Motor neuron (in vitro differentiated cells): ENCODE measurements at places on chromosomes 5 and 9. TPM values are rescaled to one million over a fixed set of nuclear protein-coding genes. Genes with fewer than 3 reads are reported as not detected.

TRAPPC13 gene
- total RNA-seq = 23.4 and 23.5 TPM in 2 replicates

FLT4 gene
- total RNA-seq = 0.22 and 0.61 TPM in 2 replicates

GALT gene
- total RNA-seq = 28.9 and 46.6 TPM in 2 replicates

C7 gene
- total RNA-seq = 0.26 TPM in 1 of 2 replicates, not detected in the other

PCDHA6 gene
- 2.9 and 3.6 TPM in 2 replicates for total RNA-seq

MORN5 gene
- total RNA-seq = 0.54 TPM in 1 of 2 replicates, not detected in the other

TAF11L2 gene
- not detected in 2 replicates for total RNA-seq

LCN1 gene
- not detected in 2 replicates for total RNA-seq

NEURL1B gene
- 0.77 and 0.94 TPM in 2 replicates for total RNA-seq

OR13D1 gene
- total RNA-seq = 0.29 TPM in 1 of 2 replicates, not detected in the other

CSNK1G3 gene
- 53.3 and 56.9 TPM in 2 replicates for total RNA-seq

SLC6A7 gene
- total RNA-seq = 0.11 and 0.38 TPM in 2 replicates

BSPRY gene
- 0.15 and 0.43 TPM in 2 replicates for total RNA-seq

ALDOB gene
- total RNA-seq = not detected in 2 replicates

SPAG8 gene
- 2.0 and 4.5 TPM in 2 replicates for total RNA-seq

GABRA6 gene
- 0.49 and 0.63 TPM in 2 replicates for total RNA-seq

PCDHGC4 gene
- total RNA-seq = 0.99 and 1.7 TPM in 2 replicates

SIT1 gene
- total RNA-seq = 0.41 and 0.46 TPM in 2 replicates

KCNN2 gene
- 1.4 and 2.2 TPM in 2 replicates for total RNA-seq

FBN2 gene
- 35.1 and 35.2 TPM in 2 replicates for total RNA-seq

SLC6A3 gene
- total RNA-seq = 0.53 and 1.7 TPM in 2 replicates

ENHO gene
- total RNA-seq = 4.6 and 6.8 TPM in 2 replicates

ENTPD2 gene
- 0.45 and 0.70 TPM in 2 replicates for total RNA-seq

KCTD16 gene
- total RNA-seq = 0.55 and 0.75 TPM in 2 replicates

ACTBL2 gene
- total RNA-seq = 0.17 TPM in 1 of 2 replicates, not detected in the other

BTNL3 gene
- total RNA-seq = not detected in 2 replicates

MEGF9 gene
- total RNA-seq = 40.0 and 43.7 TPM in 2 replicates

CSF2 gene
- not detected in 2 replicates for total RNA-seq

ATOSB gene
- 23.8 and 25.5 TPM in 2 replicates for total RNA-seq

GAS1 gene
- 2.2 and 2.9 TPM in 2 replicates for total RNA-seq

MSX2 gene
- 0.24 and 0.29 TPM in 2 replicates for total RNA-seq

FOXD4L4 gene
- 0.70 and 0.81 TPM in 2 replicates for total RNA-seq

FGF10 gene
- 0.22 TPM in 1 of 2 replicates, not detected in the other for total RNA-seq

OR1N1 gene
- total RNA-seq = not detected in 2 replicates

SEMA5A gene
- 32.2 and 38.8 TPM in 2 replicates for total RNA-seq

LYRM7 gene
- total RNA-seq = 7.7 and 7.8 TPM in 2 replicates

IFNK gene
- total RNA-seq = 0.78 and 0.90 TPM in 2 replicates

SAPCD2 gene
- total RNA-seq = 0.64 and 0.67 TPM in 2 replicates
